K562 (cell line): ENCODE measurements at places on chromosomes 13 and 19.
A peak's percentile ranks its signal among the peaks of the same experiment; 100 is the strongest.

- no peak for DNase-seq
Measured at GRCh38 chr13:33106656-33107360, 90.6 kb downstream of the KL start.

GRCh38 chr13:75739244-75739868 lies 103.2 kb downstream of the LMO7 start:
- no peak for DNase-seq

GRCh38 chr19:29084266-29084665 lies 128.7 kb downstream of the UQCRFS1 start:
- DNase-seq = peak; percentile 53

DNA sequence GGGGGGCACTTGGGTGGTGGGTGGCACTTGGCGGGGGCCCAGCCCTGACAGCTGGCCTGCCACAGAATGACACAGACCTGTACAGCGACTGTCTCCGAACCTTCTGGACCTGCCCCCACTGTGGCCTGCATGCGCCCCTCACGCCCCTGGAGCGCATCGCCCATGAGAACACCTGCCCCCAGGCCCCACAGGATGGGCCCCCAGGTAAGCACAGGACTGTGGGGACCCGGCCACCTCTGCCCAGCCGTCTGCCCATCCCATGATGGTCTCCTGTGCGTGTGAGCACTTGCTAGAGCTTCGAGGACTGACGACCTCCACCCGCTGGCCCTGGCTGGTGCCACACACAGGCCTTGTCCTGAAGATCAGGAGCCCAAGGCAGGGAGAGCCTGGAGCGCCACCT lies 32.0 kb downstream of the DHX34 start:
- DNase-seq = no peak

DNA sequence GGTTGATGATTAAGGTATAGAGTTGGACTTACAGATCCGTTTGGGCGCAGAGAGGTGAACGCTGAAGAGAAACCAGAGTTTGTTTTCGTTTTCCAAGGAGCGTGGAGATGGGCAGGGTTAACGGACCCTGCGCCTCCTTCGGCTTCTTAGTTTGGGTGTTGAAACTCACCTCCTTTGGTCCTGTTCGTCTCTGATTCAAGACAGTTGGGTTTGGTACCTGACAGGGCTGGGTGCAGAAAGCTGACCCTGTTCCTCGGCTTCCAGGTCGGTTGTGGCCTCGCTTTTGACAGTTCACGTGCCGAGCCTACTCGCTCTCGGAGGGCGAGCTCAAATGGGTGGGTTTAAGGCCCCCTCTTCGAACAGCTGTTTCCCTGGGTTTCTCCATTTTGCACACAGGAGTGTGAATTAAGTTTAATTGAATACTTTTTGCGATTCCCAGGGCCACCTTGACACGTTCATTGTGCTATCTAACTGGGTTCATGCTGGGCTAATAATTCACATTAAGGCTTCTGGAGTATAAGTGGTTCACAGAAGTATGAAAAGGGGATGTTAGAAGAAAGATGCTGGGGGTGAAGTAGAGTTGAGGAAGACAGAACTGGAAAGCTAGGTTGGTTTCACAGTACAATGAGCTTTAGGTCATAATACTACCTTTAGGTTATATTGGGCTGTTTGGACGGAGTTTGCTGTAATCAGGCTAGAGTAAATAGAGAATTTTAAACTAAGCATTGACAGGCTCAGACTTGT lies 638 bp downstream of the USPL1 start:
- DNase-seq = peak; percentile 6

DNA sequence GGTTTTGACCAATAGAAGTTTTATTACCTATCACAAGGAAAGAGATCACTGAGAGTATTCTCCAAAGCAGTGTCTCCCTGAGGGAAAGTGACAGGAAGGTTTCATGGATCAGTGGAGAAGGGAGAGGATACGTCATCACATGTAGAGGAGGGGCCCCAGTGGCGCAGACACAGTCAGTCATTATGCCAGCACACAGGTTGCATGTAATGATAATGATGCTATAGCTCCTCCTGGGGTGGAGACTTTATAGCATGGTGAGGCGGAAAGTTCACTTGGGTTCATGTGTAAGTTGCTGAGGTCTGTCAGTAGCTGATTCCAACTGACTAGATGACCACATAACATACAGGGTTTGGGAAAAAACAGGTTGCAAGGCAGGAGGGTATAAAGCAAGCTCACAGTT lies 88.8 kb downstream of the FNDC3A start:
- DNase-seq = no peak

DNA sequence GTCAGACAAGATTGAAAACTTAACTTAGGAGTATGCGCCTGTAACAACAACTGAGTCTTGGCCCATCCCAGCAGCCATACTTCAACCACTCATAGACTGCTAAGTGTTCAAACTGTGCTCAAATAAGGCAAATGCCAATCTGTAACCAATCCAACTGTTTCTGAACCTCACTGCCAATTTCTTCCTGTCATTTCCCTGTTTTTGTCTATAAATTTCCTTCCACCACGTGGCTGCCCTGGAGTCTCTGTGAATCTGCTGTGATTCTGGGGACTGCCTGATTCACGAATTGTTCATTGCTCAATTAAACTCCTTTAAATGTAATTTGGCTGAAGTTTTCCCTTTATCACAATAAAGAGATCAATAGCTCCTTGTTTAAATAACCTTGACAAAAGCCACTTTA lies 50.8 kb upstream of the FREM2 start:
- DNase-seq = no peak

GRCh38 chr13:75763512-75763911 lies 127.4 kb downstream of the LMO7 start:
- DNase-seq = no peak

GRCh38 chr19:694481-695351 lies 536 bp downstream of the PRSS57 start:
- no peak for DNase-seq

- DNase-seq = no peak
Measured at GRCh38 chr13:75216038-75216437, 265.9 kb downstream of the TBC1D4 start.

GRCh38 chr13:111420113-111420876 lies 99.9 kb downstream of the TEX29 start:
- no peak for DNase-seq

DNA sequence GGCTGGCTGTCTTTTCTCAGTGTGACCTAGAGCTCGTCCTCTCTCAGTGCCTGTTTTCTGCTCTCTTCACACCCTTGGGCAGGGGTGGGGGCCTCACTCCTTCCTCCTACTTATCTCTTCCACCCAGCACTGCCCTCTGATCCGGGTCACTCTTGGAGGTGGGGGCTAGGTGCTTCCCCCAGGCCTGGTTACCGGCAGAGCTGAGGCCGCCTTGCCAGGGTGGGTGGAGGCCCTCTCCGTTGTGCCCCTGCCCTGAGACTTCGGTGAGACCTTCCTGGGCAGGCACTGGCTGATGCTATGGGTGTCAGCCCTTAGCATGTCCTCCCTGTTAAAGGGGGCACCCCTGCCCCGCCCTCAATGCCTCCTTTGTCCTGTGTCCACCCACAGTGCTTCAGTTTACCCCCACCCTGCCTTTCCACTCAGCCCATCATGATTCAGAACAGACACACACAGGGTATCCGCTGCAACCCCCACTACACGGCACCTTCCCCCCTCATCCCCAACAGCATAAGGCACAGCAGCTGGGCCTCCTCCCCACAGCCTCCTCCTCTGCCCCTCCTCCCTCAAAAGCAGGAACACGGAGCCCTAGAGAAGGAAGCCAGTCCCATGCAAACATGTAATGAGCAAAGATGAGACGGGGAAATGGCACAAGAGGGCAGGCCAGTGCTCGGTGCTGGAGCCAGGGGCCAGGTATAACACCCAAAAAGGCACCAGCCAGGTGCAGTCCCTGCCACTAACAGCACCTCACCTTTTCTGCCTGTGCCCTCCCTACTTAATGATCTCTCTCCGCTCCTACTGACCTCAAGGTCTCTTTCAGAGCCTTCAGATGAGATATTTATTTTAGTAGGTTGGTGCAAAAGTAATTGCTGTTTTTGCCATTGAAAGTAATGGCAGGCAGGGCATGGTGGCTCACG lies 9.8 kb downstream of the ZGLP1 start:
- DNase-seq = peak; percentile 85

GRCh38 chr19:21166436-21166835 lies 24.6 kb downstream of the ZNF431 start:
- DNase-seq = no peak

DNA sequence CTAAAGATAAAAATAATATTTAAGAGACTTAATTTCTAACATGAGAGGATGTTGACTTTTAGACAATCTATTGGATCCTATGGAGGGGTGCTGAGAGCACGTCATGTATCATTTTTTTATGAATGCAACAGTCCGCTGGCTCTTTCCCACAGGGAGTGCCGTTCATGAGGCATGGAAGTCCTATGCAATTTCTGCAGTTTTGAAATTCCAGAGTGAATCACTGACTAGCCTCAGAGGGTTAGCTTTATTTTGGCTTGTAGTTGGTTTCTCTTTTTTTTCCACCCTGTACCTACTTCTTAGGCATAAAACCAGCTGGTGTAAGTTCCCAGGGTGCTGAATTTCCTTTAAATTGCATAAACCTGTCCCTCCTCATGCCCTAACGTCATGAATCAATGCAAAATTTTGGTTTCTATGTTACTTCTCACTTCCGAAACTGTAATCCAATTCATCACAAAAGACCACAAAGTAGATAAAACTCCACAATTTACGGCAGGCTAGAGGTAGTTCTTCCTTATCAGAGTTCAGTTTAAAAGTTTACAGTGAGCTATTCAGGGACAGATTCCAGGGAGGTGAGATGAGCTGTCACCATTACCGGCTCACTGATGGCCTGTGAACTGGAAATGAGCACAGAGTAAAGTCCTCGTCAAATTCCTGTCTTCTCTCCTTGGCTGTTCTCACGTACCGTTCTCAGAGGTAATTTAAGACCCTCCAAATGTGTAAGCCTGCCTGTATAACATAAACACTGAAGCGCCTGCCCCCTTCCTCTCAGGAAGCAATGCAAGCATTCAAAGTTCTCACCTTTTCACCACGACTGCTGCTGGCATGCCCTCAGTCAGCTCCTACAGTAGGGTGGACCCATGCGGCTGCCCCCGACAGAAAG lies 216.6 kb upstream of the SLC10A2 start:
- DNase-seq = no peak

DNA sequence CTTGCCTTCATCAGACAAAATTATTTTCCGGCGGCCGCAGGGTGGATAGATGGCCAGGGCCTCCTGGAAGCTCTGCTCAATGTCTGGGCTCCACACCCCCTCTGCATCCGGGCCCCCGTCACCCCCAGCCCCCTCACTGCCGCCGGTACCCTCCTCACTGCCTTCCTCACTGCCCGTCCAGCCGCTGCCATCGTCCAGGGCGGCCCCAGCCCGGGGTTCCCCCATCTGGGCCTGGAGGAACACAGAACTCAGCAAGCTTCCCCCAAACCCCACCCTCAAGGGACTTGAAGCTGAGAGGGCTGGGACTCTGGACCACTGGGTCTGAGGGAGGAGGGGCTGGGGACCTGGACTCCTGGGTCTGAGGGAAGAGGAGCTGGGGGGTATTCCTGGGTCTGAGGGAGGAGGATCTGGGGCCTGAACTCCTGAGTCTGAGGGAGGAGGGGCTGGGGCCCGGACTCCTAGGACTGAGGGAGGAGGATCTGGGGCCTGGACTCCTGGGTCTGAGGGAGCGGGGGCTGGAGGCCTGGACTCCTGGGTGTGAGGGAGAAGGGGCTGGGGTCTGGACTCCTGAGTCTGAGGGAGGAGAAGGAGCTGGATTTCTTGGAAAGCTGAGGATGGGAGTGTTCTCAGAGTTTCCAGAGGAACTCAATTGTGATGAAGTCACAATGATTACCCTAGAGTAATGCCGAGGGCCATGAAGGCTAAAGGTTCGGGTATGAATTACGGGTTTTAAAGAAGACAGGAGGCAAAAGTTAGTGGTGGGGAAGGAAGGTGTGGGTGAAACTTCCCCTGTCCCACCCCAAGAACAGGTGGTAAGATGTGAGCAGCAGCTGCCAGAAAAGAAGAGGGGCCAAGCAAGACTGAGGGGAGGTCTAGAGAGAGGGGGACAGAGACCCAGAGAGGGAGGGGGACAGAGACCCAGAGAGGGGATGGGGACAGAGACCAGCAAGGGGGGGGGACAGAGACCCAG lies 2.1 kb downstream of the TEAD2 start:
- DNase-seq = no peak

- DNase-seq = peak; percentile 81
Measured at GRCh38 chr19:8654591-8655339, 24.3 kb downstream of the NFILZ start.

DNA sequence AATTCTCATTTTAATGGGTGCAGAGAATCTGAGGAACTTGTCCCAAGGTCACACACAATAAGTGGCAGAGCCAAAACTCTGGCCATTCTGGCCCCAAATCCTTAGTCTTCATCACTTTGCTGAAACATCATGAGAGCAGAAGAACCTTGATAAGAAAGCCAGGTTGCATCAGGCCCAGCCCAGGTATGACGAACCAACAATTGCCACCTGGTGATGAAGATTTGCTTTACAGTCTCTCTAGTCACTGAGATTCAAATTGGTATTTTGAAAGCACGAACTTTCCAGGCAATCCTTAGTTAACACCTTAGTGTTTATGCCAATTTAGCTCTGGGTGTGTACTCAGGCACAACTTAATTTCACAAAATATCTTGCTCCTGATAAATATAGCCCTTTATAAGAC lies 502.7 kb upstream of the HTR2A start:
- DNase-seq = no peak

GRCh38 chr13:95477187-95477586 lies 75.3 kb upstream of the CLDN10 start:
- peak; percentile 12 for DNase-seq

DNA sequence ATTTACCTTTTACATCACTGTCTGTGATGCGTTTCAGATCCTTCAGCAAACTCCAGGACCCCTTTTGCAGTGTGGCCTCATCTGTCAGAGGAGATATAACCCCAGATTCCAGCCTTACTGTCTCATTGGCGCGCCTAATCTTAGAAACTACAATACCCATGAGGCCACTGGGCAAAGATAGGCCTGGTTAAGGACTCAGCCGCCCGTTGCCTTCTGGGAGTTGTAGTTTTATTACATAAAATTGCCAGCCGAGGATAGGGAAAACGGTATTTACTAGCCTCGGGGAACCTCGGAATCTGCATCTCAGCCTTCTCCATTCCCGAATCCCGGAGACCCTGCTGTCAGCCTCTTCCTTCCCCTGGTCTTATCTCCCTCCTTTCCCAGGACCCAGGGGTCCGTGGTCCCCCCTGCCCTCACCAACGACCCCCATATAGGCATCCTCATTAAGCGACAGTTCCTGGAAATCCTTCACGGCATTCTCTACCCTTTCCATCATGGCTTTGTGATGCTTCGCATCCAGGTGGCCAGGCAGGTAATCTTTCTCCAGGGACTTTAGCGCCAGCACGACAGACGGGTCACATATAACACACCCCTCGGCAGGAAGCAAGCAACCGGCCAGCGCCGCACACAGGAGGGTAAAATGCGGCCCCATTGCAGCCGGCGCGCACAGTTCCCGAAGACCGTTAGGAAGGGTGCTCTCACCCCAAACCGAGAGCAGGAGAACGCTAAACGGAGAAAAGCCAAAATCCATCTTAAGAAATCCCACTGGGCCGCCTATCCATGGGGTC lies 1.3 kb downstream of the IZUMO1 start:
- peak; percentile 66 for DNase-seq

- DNase-seq = no peak
Measured at GRCh38 chr19:30911491-30911890, 437.7 kb downstream of the TSHZ3 start.
